ENCODE measurements at places on chromosomes 4 and X.

- peak; percentile 67 for DNase-seq
Observed at GRCh38 chr4:87078987-87079486, 141.4 kb downstream of the KLHL8 start.

DNA sequence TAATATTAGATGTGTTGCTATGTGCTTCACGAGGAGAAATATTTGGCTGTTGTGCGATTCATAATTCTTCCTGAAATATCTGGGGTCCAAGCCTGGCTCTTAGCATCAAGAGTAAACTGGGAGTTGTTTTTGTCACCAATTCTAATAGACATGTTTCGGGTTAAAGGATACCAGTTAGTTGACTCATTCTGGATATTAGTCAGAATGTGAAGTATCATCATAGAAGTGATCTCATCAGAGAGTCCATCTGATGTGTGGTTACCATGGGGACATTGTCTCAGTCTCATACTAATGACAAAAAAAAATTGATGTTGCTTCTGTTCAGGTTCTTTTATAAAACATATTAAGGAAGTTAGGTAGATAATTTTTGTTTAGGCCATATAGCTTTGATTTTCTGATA lies 57.2 kb upstream of the MTMR1 start:
- DNase-seq: peak; percentile 28

DNA sequence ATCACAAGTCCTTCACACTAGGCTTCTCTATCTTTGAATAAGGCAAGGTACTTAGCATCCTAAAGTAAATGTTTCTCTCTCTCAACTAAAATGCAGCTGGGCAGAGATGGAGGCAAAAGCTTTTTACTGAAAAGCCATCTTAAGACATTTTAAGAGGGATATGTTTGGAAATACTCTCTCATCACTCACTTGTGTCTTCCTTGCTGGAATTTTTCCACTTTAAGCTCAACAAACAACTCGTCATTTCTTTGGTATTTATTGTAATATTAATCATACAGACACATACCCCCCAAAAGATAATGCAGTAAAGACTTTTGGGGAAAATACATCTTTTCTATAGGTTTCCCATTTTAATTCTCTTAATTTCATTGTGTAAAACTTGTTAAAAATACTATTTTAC lies 16.4 kb downstream of the MBNL3 start:
- DNase-seq: no peak

GRCh38 chr4:65861993-65862392 lies 191.7 kb upstream of the EPHA5 start:
- DNase-seq: no peak

DNA sequence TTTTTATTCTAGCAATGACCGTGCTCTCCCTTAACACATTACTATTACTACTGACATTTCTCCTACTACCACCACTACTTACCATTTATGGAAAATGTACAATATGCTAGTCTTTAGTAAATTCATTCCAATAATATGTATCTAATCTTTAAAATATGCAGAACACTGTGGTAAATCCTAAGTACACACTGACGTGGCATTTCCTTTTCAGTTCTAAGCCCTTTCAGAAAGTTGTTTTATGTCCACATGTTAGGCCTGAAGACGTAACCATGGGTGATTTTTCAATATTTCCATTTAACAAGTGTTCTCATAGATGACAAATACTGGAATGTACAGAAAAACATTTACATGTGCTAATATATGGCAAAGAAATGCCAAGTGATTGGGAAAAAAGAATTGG lies 268.6 kb upstream of the SLIT2 start:
- DNase-seq: peak; percentile 91

DNA sequence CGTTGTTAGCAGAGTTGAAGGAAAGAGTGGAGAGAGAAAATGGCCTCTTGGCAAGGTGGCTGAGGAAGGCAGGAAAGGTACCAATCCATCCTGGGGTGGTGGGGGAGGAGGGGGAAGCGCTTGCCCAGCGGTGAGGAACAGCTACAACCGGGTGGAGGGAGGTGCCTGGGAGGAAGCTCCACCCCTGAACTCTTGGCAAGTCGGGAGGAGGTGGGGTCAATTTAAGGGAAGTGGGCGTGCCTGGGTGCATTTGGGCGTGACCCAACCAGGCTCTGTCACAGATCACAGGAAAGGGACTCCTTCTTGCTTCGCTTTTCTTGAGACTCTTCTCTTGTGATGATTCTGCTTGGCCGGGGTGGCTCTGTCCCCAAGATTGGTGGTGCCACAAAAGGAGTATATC lies 41.7 kb downstream of the BCORL1 start:
- DNase-seq: peak; percentile 4

DNA sequence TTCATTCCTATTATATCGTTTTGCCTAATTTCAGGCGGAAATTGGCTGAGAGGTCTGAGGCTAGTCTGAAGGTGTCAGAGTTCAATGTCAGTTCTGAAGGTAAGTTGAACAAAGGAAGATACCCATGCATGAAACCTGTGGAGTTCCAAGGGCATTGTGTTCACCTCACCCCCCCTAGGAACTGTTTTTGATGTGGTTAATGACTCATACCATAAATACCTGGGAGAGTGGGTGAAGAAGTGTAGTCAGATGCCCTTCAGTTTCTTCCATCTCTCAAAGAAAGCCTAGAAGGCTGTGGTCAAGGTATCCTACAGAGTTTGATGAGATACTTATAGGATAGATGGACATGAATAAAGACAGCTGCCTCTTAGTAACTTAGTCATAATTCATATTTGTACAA lies 2.7 kb downstream of the UTP14A start:
- no peak for DNase-seq

DNA sequence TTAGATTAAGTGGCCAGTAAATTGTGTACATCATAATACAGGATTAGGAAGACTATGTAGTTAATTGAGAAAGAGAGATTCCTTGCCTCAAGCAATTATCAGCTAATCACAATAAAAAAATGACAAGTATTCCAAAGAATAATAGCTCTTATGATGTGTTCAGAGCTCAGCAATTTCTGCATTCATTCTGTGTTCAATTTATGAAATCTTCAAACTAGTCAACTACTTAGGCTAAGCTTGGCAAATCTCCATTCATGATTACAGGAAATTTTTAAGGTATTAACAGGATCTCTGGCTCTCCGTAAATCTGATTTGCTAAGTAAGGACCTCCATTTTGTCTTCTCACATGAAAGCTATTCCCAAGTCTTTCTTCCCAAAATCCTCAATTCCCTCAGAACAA lies 256.9 kb upstream of the TEX13A start:
- no peak for DNase-seq

- peak; percentile 67 for DNase-seq
Observed at GRCh38 chr4:140158365-140159030, 4.5 kb upstream of the MAML3 start.

DNA sequence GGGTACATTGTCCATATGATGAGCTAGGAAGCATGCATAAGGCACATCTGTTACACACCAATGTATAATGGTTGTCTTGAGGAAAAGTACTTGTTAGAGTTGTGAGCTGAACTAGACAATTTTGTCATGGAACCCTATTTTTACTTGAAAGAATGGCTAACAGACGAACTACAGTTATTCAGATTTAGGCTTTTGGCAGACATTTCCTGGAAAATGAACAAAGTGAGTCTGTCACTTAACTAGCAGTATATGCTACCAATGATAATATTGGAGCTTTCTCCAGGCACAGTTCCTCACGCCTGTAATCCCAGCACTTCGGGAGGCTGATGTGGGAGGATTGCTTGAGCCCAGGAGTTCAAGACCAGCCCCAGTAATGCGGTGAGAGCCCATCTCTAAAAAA lies 61.9 kb upstream of the SLC25A43 start:
- no peak for DNase-seq

GRCh38 chr4:19905024-19905423 lies 346.7 kb upstream of the SLIT2 start:
- no peak for DNase-seq

DNA sequence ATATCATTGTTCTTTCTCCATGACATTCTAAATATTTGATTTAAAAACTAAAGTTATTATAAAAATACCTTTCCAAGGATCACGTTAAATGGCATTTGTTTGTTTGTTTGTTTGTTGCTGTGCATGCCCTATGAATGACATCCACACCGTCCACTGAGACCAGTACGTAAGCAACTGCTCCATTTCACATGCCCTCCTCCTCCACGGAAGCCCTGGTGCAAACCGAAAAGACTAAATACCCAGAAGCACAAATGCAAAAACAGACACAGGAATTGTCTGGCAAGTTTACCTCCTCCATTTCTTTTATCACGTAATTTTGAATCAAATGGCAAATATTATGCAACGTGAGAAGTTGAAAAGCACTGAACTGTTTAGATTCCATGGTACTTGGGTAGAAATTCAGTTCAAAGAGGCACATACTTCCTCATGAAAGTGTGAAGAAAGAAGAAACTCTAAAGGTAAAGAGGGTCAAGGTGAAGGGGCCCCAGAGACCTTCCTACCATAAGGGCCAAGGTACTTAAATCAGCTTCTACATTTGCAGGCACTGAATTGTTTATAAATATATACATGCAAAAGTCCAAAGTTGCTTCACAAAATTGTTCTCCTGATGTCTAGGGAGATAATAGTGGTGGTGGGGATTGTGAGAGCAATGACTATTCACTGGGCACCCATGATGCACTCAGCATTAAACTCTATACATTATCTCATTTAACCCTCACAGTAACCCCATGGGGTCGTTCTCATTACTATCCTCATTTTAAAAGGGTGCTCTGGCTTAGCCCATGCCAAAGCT lies 23.4 kb downstream of the IRF2 start:
- no peak for DNase-seq

GRCh38 chr4:161208564-161208963 lies 955.2 kb downstream of the FSTL5 start:
- DNase-seq: no peak

- no peak for DNase-seq
Observed at GRCh38 chrX:13703589-13703988, 14.7 kb downstream of the RAB9A start.

- DNase-seq: no peak
Observed at GRCh38 chr4:8859550-8860095, 12.0 kb downstream of the HMX1 start.
